ENCODE measurements at places on chromosomes 4 and X.
A peak's percentile ranks its signal among the peaks of the same experiment; 100 is the strongest.

DNA sequence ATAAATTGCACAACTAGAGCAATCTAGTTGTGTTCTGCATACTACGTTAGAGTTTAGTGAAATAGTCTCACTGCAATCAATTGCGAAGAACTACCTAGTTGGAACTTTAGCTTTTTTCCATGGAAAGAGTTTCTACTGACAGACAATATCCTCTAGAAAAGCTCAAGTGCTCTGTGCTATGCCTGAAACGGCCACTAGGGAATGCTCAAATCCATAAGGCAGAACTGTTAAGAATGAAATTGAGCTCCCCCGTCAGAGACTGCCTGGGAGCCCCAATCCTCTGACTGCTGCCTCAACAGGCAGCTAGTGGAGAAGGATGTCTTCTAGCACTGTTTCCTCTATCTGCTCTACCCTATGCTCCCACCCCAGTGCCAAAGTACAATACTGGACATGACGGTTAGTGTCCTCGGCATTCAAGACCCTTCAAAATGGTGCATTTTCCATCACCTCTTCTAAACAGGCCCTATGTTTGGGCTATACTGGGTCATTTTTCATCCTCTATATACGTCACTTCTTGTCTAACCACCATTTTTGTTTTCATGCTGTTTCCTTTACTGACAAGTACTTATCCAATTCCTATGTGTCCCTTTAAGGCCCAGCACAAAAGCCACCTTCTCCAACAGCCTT is 35.3 kb downstream of the FRMD7 start:
- DNase-seq = peak; percentile 1

DNA sequence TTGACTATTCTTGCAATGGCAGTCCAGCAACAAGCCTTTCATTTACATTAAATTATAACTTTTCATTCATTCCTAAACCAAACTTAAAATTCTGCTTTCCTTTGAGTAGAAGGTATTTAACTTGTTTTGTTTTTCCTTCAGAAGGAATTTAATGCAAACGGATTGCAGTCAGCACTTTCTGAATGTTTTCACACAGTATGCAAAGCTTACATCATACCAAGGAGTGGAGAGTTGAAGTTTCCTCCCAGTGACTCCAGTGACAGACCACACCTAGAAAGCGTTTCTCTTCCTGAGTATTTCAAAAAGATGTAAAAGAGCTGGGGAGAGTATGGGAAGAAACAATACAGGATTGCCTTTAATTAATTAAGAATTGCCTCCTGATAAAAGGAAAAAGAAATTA is 8.1 kb downstream of the EPGN start:
- DNase-seq = no peak

- no peak for DNase-seq
Measured at GRCh38 chrX:101759000-101759399, 99.3 kb upstream of the ARMCX2 start.

DNA sequence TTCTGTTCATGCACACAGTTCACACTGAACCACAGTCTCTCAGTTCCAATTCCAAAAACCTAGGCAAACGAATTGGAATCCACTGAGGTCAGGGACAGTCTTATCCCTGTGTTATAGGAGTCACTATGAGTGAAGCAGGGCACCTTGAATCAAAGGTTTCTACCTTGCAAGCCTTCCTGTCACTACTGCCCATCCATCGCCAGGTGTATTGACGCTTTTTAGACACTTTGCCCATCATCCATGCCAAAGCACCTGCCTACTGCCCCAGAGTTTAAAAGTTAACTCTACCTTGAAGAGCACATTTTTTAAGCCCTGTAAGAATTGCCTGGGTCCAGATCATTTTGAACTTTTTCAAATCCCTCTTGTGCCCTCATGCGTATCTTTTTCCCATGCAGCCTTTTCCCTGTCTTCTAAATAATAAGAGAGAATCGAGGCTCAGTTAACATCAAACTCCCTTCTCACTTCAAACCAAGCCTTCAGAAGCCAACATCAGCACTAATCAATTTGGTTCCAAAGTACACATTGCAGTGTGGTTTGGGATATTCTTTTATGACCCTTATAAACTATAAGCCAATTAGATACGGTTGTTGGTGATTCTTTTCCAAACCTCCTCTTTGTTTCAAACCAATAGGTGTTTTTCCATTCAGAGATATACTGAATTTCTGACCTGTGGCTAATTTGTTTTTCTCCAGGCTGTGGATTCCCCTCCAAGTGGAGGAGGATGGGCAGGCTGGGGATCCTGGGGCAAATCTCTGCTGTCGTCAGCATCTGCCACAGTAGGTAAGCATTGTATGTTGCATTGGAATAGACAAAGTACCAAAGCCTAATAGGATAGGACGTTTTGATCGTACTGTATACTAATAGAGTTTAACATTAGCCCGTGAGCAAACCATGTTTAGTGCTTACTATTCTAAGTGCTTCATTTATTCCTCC is 23.7 kb downstream of the FAM114A1 start:
- DNase-seq = no peak

GRCh38 chrX:1558761-1559468 is 21.9 kb upstream of the P2RY8 start:
- DNase-seq = no peak

- DNase-seq = no peak
Measured at GRCh38 chr4:84497504-84498202, 1.4 kb downstream of the NKX6-1 start.

- DNase-seq = no peak
Measured at GRCh38 chr4:48899950-48900349, 6.6 kb downstream of the OCIAD2 start.

All from stimulated activated CD4-positive, alpha-beta T cell treated with anti-CD3 and anti-CD28 coated beads, Interleukin-1b, Interleukin-23, amount 100 ng/mL, for 24 hours (primary cell).